ENCODE measurements at places on chromosomes 6 and 20. TPM values are rescaled to one million over a fixed set of nuclear protein-coding genes. Genes with fewer than 3 reads are reported as not detected.

GRCh38 chr20:59120919-59121318 lies 42.7 kb upstream of the ZNF831 start:
- no peak for DNase-seq

- no peak for DNase-seq
Observed at GRCh38 chr6:156885562-156885961, 108.4 kb downstream of the ARID1B start.

DNA sequence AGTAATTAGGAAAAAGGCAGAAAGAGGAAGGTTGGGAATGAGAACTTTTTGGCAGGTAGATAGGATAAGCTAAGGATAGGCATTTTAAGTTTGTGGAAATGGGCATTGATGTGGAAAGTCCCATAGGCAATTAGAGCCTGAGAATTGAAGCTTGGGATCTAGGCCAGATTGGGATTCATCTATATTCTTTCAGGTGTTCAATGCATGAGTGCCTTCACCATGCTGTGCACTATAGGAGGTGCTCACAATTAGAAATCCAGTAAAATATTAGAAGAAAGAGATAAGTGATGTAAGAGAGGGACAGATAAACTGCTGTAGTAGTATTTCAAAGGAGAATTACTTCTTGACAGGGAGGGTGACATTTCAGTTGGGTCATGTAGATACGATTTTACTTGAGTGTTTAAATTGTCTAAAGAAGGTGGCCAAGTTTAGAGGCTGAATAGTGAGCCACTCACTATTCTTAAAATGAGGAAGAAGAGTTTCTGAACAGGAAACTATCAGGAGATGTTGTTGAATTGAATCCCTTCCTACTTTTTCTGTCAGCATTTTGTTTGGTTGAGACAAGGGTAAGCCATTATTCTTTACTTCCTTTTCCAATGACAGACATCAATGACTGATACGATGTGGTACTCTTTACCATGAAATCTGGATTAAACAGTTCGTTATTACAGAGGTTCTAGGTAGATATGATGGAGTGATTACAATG lies 31.0 kb upstream of the CTAGE9 start:
- DNase-seq: no peak

DNA sequence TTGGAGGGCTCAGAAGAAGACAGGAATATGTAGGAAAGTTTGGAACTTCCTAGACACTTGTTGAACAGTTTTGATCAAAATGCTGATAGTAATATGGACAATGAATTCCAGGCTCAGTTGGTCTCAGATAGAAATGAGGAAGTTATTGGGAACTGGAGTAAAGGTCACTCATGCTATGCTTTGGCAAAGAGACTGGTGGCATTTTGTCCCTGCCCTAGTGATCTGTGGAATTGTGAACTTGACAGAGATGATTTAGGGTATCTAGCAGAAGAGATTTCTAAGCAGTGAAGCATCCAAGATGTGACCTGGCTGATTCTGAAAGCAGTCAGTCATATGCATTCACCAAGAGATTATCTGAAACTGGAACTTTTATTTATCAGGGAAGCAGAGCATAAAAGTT lies 45.1 kb downstream of the FRK start:
- DNase-seq: no peak

- DNase-seq: no peak
Observed at GRCh38 chr6:704046-704445, 11.1 kb upstream of the EXOC2 start.

GRCh38 chr6:155493026-155493693 lies 37.5 kb upstream of the NOX3 start:
- no peak for DNase-seq

GRCh38 chr6:142844065-142844755 lies 100.8 kb downstream of the HIVEP2 start:
- no peak for DNase-seq

DNA sequence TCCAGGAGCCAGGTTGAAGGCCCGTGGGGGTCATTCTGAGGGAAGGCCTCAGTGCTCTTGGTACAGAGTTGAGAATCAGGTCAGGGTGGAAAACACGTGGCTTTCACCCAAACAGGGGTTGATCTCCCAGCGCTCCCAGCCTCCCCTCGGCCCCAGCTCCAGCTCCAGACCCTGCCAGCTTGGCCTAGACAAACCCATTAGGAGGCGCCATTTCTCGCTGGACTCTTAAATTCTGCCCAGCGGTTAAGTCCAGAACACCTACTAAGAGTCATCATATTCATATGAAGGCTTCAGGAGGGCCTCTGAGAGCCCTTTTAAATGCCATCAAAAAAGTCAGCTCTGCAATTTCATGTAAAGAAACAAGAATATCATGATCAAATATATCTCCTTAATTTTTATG lies 158.0 kb upstream of the RIN2 start:
- no peak for DNase-seq

GRCh38 chr20:45164906-45165305 lies 9.8 kb upstream of the PI3 start:
- no peak for DNase-seq

DNA sequence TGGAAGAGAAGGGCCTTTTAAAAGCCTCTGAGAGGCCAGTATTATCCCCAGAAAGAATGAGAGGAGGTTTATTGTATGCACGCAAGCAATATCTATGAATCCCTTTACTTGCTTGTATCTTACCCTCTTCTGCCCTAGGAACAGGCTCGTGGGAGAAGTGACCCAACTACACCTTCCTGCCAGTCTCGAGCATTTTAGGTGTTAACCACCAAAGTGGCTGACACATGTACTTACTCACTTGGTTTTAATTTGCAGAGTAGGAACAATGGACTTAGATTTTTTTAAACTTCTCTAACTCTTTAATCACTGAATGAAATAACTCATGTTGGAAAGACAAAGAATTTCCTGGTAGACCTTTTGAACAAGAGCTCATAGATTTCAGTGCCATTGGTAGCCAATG lies 296.9 kb downstream of the PLCB1 start:
- no peak for DNase-seq

EDN3 gene
- polyA plus RNA-seq: 39.3 TPM

DEFB132 gene
- not detected for polyA plus RNA-seq

DZANK1 gene
- 2.3 TPM for polyA plus RNA-seq

COL9A3 gene
- 7.6 TPM for polyA plus RNA-seq
